ENCODE measurements at places on chromosomes 1 and 21. TPM values are rescaled to one million over a fixed set of nuclear protein-coding genes. Genes with fewer than 3 reads are reported as not detected.
A peak's percentile ranks its signal among the peaks of the same experiment; 100 is the strongest.

DNA sequence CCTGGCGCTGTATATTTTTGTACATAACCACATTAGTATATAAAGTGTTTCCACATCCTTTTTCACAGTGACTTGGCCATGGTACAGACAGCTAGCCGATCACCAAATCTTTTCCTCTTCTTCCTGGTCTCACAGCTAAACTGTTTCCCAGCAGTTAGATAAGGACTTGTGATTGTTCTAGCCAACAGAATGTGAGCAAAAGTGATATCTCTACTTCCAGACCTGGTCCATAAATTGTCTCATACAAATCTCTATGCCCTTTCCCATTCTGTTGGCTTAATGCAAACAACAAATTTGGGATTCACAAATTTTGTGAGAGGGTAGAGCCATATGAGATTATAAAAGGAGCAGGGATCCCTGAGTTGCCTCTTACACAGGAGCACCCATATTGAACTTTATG, 19.5 kb downstream of the PAFAH2 start:
- no peaks in the 10 kb centered on the region for H3K4me1 ChIP-seq
- peaks cover 73% of the 10 kb centered on the region for H3K36me3 ChIP-seq
- no peak overlapping the region for H3K27ac ChIP-seq
- DNase-seq: no peak
- H3K4me3 ChIP-seq: no peak overlapping the region
- H3K27me3 ChIP-seq: no peaks in the 10 kb centered on the region

The KNCN gene
- total RNA-seq: not detected

DNA sequence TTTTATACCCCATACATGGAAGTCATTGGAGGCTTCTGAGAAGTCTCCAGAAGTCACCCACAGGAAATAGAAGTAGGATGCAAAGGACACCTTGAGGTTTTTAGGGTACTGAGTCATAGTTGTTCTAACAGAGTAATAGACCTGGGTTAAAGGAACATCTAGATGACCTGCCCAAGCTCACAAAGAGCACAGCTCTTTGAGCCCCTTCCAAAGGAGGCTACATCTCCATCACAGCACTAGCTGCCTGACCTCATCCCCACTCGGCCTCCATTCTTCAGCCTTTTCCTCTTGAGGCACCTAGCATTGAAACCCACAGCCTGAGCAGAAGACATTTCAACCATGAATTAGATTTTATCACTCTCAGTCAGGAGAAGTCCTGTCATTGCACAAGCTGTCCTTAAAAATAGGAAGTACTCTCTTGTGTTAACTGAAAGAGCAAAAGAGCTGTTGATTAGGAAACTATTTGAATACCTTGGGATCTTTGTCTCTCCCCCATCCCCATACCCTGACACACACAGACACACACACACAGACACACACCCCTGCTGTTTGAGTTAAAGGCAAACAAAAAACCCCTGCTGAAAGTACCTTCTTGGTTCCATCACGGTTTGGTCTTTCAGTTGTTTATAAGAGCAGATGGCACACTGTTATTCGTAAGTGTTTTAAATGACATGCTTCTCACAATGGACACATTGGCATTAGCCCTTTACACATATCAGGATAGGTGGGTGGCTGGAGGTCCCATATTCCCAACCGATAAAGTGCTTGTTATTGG, 22.2 kb downstream of the MKNK1 start:
- H3K27ac ChIP-seq: no peak overlapping the region
- H3K36me3 ChIP-seq: peaks cover 76% of the 10 kb centered on the region
- DNase-seq: no peak
- no peak overlapping the region for H3K4me3 ChIP-seq
- peaks cover 2% of the 10 kb centered on the region for H3K4me1 ChIP-seq

The C8A gene
- not detected for total RNA-seq

The MTARC2 gene
- total RNA-seq: 9.2 TPM

DNA sequence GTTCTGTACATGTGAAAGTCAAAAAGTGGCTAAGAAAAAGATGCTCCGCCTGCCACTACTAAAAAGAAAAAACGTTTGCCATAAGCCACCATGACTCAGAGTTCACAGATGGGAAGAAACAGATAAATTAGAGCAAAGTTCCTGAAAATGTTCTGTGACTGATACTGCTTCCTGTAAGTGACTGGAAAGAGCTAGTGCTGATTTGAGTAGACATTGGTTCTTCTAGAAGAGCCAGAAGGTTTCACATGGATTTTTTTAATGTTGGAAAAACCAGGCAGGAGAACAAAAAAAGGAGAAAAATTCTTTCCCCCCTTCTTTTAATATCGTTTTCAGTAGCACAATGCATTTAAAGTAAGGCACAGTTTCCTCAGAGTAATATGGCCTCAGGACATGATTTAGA, 221.4 kb downstream of the HLX start:
- no peaks in the 10 kb centered on the region for H3K36me3 ChIP-seq

DNA sequence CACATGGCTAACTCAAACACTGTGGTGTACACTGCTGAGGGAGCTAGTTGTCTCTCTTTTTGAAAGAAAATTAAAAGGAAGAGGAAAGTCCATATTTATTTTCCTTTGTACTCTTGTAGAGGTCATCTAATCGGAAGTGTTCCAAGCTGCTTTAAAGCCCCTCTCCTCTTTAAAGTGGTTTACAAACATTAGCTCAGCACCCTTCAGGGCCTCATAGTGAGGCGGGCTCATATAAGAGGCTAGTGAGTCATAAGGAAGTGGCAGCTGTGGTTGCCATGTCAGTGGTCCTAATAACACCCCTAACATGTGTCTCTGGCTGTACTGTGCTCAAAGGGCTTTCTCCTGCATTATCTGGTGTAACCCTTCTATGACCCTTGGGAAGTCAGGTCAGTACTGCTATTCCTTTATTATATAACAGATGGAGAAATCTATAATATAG, 104.4 kb upstream of the SERBP1 start:
- peaks cover 3% of the 10 kb centered on the region for H3K4me1 ChIP-seq
- H3K4me3 ChIP-seq: no peak overlapping the region
- no peak overlapping the region for H3K27ac ChIP-seq
- DNase-seq: no peak
- H3K27me3 ChIP-seq: peaks cover 12% of the 10 kb centered on the region

The CHI3L2 gene
- 23.6 TPM for total RNA-seq

DNA sequence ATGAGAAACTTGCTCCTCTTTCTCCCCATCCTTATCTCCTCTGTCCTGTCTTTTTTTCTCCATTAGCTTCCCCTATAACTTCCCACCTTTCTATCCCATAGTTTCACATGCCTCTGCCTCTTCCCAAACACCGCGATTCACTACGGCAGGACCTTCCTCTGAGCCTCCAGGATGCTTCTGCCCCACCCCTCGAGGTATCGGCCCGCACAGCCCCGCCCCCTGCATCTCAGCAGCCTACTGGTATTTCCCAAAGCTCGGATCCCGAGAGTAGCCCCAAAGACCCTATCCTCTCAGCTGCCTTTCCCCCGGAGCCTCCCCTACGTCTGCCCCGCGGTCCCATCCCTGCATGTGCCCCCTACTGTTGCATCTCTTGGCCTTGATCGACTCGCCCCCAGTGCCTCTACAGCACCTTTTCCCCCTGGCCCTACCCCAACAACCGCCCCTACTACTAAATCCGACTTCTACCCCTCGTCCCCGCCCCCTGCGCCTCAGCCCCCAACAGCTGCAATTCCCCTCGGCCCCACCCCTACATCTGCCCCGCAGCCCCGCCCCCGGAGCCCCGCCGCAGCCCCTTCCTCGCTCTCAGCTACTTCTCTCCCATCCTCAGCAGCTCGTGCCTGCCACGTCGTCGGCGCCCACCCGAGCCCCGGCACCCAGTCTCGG, 512 bp downstream of the PIAS3 start:
- peaks cover 2% of the 10 kb centered on the region for H3K27me3 ChIP-seq
- peaks cover 14% of the 10 kb centered on the region for H3K4me1 ChIP-seq
- H3K4me3 ChIP-seq: peak overlapping the region; percentile 96
- H3K36me3 ChIP-seq: peaks cover 42% of the 10 kb centered on the region
- DNase-seq: no peak
- H3K27ac ChIP-seq: peak overlapping the region; percentile 92

GRCh38 chr1:199728345-199728744, 299.2 kb upstream of the NR5A2 start:
- no peaks in the 10 kb centered on the region for H3K4me1 ChIP-seq
- DNase-seq: no peak
- H3K27me3 ChIP-seq: peaks cover 3% of the 10 kb centered on the region
- no peak overlapping the region for H3K4me3 ChIP-seq

GRCh38 chr1:113662101-113662500, 97.2 kb downstream of the PHTF1 start:
- H3K4me1 ChIP-seq: no peaks in the 10 kb centered on the region
- no peak for DNase-seq
- no peaks in the 10 kb centered on the region for H3K36me3 ChIP-seq
- no peak overlapping the region for H3K4me3 ChIP-seq
- no peaks in the 10 kb centered on the region for H3K27me3 ChIP-seq

GRCh38 chr1:32989160-32990050, 24.8 kb upstream of the RNF19B start:
- DNase-seq: no peak
- H3K36me3 ChIP-seq: no peaks in the 10 kb centered on the region
- no peaks in the 10 kb centered on the region for H3K27me3 ChIP-seq
- H3K4me3 ChIP-seq: no peak overlapping the region

DNA sequence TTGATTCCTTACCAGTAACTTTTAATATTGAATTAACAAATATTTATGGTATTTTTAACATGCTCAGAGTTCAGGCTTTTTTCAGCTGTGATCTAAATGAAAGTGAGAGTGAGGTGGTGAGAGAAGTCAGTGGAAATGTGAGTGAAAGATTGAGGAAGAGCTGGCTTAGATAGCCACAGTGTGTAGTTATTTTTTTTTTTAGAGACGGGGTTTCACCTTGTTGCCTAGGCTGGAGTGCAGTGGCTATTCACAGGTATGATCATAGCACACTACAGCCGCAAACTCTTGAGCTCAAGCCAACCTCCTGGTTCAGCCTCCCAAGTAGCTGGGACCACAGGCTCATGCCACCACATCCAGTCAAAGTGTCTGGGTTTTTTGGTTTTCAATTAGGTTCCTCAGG, 10.9 kb downstream of the RNF11 start:
- H3K4me1 ChIP-seq: peaks cover 17% of the 10 kb centered on the region
- H3K4me3 ChIP-seq: no peak overlapping the region
- H3K36me3 ChIP-seq: peaks cover 5% of the 10 kb centered on the region
- no peak overlapping the region for H3K27ac ChIP-seq
- no peaks in the 10 kb centered on the region for H3K27me3 ChIP-seq

DNA sequence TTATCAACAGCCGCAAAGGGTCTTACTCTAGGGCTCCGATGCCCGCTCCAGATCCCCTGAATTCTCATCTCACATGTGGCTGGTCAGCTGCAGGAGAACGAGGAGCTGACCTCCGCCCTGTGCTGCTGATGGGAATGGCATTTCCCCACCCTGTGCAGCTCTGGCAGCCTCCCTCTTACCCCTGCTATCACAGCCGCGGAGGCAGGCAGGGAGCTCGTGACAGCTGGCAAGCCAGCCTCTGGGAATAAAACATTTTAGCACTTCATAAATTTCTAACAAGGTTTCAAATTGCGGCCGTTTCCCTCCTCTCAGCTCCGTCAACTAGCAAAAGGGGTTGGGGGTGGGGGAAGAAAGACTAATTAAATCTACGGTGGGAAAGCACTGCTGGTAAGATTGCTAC, 81.1 kb downstream of the DSCAM start:
- H3K4me1 ChIP-seq: no peaks in the 10 kb centered on the region
- no peak overlapping the region for H3K27ac ChIP-seq
- DNase-seq: no peak
- no peaks in the 10 kb centered on the region for H3K36me3 ChIP-seq

The SMAP2 gene
- 202 TPM for total RNA-seq

DNA sequence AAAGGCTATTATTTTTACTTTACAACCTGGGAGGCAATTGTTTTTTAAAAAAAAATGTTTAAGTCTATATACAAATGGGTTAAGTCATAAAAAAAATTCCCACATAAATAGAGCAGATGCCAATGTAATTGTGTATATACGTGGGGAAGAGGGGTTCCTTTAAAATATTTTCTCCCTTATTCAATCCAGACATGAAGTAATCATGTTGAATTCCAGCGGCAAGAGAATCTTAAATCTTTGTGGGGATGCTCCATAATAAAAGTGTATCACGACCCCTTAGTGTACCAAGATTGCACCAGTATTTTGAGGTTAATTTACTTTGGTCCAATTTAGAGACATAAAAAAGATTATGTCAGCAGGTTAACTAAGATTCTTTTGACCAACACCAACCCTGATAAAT, 62.1 kb downstream of the ARID4B start:
- H3K27me3 ChIP-seq: no peaks in the 10 kb centered on the region
- peak overlapping the region; percentile 1 for H3K27ac ChIP-seq
- H3K4me1 ChIP-seq: peaks cover 81% of the 10 kb centered on the region
- peaks cover 2% of the 10 kb centered on the region for H3K36me3 ChIP-seq
- H3K4me3 ChIP-seq: no peak overlapping the region

- H3K36me3 ChIP-seq: no peaks in the 10 kb centered on the region
- no peak overlapping the region for H3K27ac ChIP-seq
Measured at GRCh38 chr1:57024855-57025254, 59.0 kb upstream of the C8B start.

GRCh38 chr21:44920694-44921604, at the start of gene ITGB2:
Gene ITGB2, minus strand, starts transcription at chr21:44920899. Its CDS starts 10,117 bp downstream, at chr21:44910782.
- H3K27me3 ChIP-seq: no peaks in the 10 kb centered on the region
- H3K4me1 ChIP-seq: peaks cover 89% of the 10 kb centered on the region
- DNase-seq: peak; percentile 69
- peaks cover 15% of the 10 kb centered on the region for H3K36me3 ChIP-seq
- H3K4me3 ChIP-seq: peak within 1 kb of the TSS; percentile 90

- H3K27ac ChIP-seq: peak overlapping the region; percentile 70
- H3K36me3 ChIP-seq: peaks cover 46% of the 10 kb centered on the region
- H3K27me3 ChIP-seq: no peaks in the 10 kb centered on the region
- DNase-seq: no peak
- no peak overlapping the region for H3K4me3 ChIP-seq
- peaks cover 49% of the 10 kb centered on the region for H3K4me1 ChIP-seq
Measured at GRCh38 chr1:19411612-19412011, 73.7 kb downstream of the CAPZB start.

DNA sequence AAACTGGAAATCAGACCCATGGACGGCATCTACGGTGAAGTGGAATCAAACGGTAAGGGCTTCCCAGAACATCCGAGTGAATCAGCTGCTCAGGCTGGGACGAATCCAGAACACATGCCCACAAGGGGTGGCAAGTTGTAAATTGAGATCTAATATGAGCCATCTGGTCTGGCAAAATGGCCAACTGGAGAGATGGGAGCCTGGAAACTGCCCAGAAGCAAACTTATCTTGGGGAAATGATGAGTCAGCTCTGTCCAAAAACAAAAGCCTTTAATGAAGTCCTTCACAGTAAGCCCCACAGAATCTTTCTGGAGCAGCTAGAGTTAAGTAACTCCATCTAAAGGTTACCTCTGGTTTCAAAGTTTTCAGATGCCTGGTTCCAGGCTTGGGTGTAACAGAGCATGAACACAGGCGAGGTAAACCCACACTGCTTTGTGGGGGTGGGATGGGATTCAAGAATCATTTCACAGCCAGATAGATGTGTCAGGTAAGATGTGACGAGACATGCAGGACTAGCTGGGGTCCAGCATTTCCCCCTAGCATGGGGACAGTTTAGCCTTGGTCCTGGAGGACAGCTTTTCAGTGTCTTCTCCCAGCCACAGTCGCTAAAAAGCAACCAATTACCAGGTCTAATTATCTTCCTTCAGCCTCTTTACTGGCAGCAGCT, 10.5 kb upstream of the SRP9 start:
- H3K4me1 ChIP-seq: peaks cover 8% of the 10 kb centered on the region
- no peaks in the 10 kb centered on the region for H3K36me3 ChIP-seq
- DNase-seq: no peak
- H3K27me3 ChIP-seq: peaks cover 2% of the 10 kb centered on the region

- peaks cover 56% of the 10 kb centered on the region for H3K4me1 ChIP-seq
- peaks cover 11% of the 10 kb centered on the region for H3K36me3 ChIP-seq
- H3K4me3 ChIP-seq: peak overlapping the region; percentile 9
- H3K27ac ChIP-seq: peak overlapping the region; percentile 98
- no peak for DNase-seq
Measured at GRCh38 chr1:167223144-167224103, 2.7 kb downstream of the POU2F1 start.

The C1orf174 gene
- total RNA-seq: 26.2 TPM

Data from activated B cell treated with CpG ODN at 0.5 μM for 24 hours (primary cell).